ENCODE measurements at places on chromosomes 3 and 15. TPM values are rescaled to one million over a fixed set of nuclear protein-coding genes. Genes with fewer than 3 reads are reported as not detected.

AP3B2 gene
- total RNA-seq = 1.7 TPM

GPR15 gene
- total RNA-seq = 1.5 TPM

RGMA gene
- total RNA-seq = 74.7 TPM

IGSF10 gene
- total RNA-seq = 0.92 TPM

TMEM158 gene
- total RNA-seq = 1.8 TPM

FRMD5 gene
- not detected for total RNA-seq

GUCA1C gene
- total RNA-seq = not detected

PRR20G gene
- total RNA-seq = not detected

DNA sequence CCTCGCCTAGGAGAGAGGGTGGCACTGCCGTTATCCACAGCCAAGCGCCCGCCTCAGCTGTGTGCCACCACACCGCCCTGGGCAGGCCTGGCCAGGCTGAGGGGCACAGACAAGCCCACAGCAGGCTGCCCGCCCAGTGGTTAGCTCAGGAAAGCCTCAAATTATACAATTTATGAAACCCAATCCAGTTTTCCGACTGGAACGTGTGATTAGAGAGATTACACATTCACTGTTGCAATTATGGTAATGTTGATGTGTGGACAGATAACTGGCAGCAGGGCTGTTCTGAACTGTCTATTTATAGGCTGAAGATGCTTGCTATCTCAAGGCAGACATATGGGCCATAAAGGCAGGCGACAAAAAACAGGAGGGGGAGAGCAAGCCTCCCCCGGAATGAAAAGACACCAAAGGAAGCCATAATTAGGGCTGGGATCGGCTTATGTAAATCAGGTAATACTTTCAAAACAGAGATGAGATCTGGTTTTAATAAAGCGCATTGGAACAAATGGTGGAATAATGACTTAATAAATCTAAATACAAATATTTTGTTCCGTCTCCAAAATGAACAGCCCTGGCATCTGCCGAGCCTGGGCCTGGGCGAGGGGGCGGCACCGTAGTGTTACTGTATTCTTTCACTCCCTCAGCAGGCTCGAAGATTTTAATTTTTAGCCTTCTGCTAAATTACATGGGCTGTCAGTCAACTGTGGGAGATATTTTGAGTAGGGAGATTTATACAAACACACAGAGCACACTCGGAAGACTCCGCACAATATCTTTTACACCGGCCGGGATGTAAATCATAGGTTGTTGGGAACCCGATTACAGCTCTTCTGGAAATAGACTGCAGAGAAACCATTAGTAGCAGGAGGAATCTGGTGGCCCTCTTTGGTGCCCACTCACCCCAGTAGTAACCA is 103.1 kb upstream of the TLE3 start:
- DNase-seq = no peak
- H3K27me3 ChIP-seq = no peaks in the 10 kb centered on the region
- no peaks in the 10 kb centered on the region for H3K36me3 ChIP-seq
- H3K27ac ChIP-seq = peak overlapping the region; percentile 32

DNA sequence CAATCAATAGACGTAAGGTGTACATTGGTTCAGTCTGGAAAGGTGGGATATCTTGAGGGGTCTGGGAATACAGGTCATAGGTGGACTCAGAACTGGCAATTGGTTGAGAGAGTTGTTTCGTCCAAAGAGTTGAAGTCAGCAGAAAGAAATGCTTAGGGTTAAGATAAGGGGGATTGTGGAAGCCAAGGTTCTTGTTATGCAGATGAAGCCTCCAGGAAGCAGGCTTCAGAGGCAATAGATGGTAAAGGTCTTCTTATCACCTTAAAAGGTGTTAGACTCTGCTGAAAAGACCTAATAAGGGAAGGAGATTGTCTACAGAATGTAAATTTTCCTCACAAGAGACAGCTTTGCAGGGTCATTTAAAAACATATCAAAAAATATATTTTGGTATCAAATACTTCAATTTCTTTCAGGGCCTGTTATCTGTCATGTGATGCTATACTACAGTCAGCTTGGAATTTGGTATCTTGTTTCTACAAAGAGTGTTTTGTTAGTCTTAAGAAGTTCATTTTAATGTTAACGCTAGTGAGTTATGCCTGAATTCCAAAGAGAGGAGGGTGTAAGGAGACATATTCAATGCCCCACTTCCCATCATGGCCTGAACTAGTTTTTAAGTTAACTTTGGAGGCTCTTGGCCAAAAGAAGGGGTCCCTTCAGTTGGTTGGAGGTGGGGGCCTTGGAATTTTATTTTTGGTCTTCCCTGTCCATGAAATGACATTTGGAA is 378.2 kb upstream of the ROBO2 start:
- no peaks in the 10 kb centered on the region for H3K4me1 ChIP-seq
- H3K27ac ChIP-seq = no peak overlapping the region
- no peak overlapping the region for H3K4me3 ChIP-seq
- DNase-seq = no peak

DNA sequence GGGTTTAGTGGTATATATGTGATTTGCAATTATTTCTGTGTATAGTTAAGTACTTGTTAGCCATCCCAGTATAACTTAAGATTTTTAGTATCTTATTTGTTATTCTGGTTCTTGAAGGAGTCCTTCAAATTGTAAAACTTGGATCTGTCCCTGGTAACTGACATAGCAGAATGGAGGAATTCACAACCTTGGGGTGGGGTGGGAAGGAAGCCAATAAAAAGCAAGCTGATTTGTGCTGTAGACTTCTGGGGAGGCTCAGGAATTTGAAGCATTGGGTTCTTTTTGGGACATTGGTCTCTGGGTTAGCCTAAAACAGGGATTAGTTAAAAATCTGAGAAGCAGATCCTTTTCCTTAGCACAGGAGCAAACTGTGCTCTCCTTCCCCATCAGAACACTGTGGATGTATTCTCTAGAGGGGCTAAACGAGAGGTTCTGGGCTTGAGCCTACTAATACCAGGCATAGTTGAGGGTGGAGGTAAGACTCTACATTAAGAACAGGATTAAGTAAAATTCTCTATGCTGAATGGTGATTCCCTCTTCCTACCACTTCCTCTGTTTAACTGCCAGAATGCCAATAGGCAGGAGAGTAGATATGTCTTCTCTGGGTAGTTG is 42.2 kb downstream of the GMPS start:
- H3K36me3 ChIP-seq = peaks cover 90% of the 10 kb centered on the region
- no peaks in the 10 kb centered on the region for H3K4me1 ChIP-seq
- H3K27ac ChIP-seq = no peak overlapping the region
- H3K27me3 ChIP-seq = no peaks in the 10 kb centered on the region
- DNase-seq = no peak

GRCh38 chr3:127774647-127775046 is 47.7 kb downstream of the MGLL start:
- no peaks in the 10 kb centered on the region for H3K36me3 ChIP-seq
- no peak for DNase-seq
- no peak overlapping the region for H3K27ac ChIP-seq
- no peaks in the 10 kb centered on the region for H3K27me3 ChIP-seq
- no peak overlapping the region for H3K4me3 ChIP-seq

DNA sequence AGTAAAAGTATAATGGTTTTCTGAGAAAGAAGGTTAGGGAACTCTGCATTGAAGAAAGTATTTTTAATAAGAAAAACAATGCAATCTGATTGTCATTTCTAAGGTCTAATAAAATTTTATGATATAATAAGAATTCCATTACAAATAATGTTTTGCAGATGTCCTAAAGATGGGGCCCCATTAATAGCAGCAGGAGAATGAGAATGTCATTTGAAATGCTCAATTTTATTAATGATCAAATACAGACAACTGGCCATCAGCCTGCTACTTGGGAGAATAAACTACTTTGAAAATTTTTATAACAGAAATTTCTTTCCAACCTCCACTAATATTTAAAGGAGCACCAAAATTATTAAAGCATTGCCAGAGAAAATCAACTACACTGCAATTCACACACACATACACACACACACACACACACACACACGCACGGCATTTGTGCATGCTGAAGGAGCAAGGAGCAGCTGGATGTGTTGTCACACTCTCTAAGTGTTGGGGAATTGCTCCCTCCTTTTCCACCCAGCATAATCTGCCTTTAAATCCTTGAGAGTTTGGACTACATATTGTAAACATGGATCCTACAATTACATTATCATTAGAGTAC is 109.5 kb downstream of the THRB start:
- H3K27ac ChIP-seq = no peak overlapping the region
- H3K27me3 ChIP-seq = no peaks in the 10 kb centered on the region
- H3K36me3 ChIP-seq = no peaks in the 10 kb centered on the region
- DNase-seq = no peak
- peaks cover 27% of the 10 kb centered on the region for H3K4me1 ChIP-seq

GRCh38 chr15:91271565-91272153 is 171.6 kb downstream of the SV2B start:
- no peak overlapping the region for H3K27ac ChIP-seq
- no peak for DNase-seq
- no peaks in the 10 kb centered on the region for H3K27me3 ChIP-seq
- no peaks in the 10 kb centered on the region for H3K36me3 ChIP-seq

GRCh38 chr3:128449111-128449638 is 17.5 kb downstream of the DNAJB8 start:
- H3K27me3 ChIP-seq = no peaks in the 10 kb centered on the region
- no peaks in the 10 kb centered on the region for H3K36me3 ChIP-seq
- DNase-seq = no peak
- no peak overlapping the region for H3K4me3 ChIP-seq
- no peaks in the 10 kb centered on the region for H3K4me1 ChIP-seq

- no peak for DNase-seq
- H3K27me3 ChIP-seq = no peaks in the 10 kb centered on the region
- no peak overlapping the region for H3K27ac ChIP-seq
- H3K36me3 ChIP-seq = no peaks in the 10 kb centered on the region
- no peak overlapping the region for H3K4me3 ChIP-seq
- H3K4me1 ChIP-seq = no peaks in the 10 kb centered on the region
These were observed 210.9 kb upstream of the LYSMD4 start for GRCh38 chr15:99944131-99944530.

GRCh38 chr3:146581080-146581601 is 24.0 kb downstream of the PLSCR5 start:
- no peaks in the 10 kb centered on the region for H3K36me3 ChIP-seq
- H3K4me3 ChIP-seq = no peak overlapping the region
- no peak for DNase-seq
- H3K27ac ChIP-seq = no peak overlapping the region

- H3K4me1 ChIP-seq = no peaks in the 10 kb centered on the region
- no peak for DNase-seq
- H3K4me3 ChIP-seq = no peak overlapping the region
- no peaks in the 10 kb centered on the region for H3K36me3 ChIP-seq
These were observed 775.8 kb downstream of the ZPLD1 start for GRCh38 chr3:103210583-103210982.

DNA sequence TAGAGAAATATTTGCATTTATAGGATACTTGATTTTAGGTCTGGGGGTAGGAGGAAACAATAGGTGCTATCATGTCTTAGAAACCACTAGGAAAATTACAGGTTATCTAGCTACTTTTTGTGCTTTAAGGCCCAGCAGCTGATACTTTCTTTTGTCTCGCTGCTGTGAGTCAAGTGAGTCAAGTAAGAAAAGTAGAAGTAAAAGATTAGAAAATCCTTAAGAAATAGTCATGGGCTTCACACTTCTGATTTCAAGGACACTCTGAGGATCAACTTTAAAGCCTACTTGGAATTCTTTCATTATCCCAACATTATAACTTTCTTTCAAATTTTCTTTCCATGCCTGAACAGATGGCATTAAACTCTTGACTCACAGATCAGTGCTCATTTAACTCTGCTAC is 95.2 kb upstream of the RBMS3 start:
- H3K36me3 ChIP-seq = no peaks in the 10 kb centered on the region
- no peaks in the 10 kb centered on the region for H3K27me3 ChIP-seq
- no peak overlapping the region for H3K27ac ChIP-seq

DNA sequence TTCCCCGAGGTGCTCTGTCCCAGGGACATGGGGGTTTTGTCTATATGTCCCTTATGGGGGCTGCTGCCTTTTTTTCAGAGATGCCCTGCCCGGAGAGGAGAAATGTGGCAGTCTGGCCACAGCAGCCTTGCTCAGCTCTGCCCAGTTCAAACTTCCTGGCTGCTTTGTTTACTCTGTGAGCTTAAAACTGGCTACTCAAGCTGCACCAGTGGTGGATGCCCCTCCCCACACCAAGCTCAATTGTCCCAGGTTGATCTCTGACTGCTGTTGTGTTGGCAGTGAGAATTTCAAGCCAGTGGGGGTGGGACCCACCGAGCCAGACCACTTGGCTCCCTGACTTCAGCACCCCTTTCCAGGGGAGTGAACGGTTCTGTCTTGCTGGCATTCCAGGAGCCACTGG is 188.9 kb downstream of the STXBP5L start:
- H3K27ac ChIP-seq = no peak overlapping the region
- no peaks in the 10 kb centered on the region for H3K27me3 ChIP-seq
- DNase-seq = no peak
- no peaks in the 10 kb centered on the region for H3K4me1 ChIP-seq
- H3K4me3 ChIP-seq = no peak overlapping the region

- H3K36me3 ChIP-seq = no peaks in the 10 kb centered on the region
- no peak overlapping the region for H3K4me3 ChIP-seq
- H3K27ac ChIP-seq = no peak overlapping the region
- H3K4me1 ChIP-seq = peaks cover 2% of the 10 kb centered on the region
These were observed 502.6 kb upstream of the CBLB start for GRCh38 chr3:106371221-106371970.

DNA sequence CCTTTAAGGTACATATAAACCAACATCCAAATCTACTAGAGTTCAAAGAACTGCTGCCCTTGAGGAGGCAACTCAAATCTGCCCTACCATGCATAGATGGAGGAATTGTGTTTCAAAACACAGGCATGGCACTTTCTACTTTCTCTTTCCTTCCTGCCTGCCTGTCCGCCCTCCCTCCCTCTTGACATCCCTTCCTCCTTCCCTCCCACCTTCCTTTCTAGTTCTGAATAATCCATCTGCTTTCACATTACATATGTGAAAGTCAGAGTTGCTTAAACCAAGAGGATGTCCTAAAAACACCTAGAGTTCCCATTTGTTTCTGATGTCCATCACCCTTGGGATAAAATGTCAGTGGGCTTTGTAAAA is 537.6 kb downstream of the FOXP1 start:
- no peaks in the 10 kb centered on the region for H3K27me3 ChIP-seq
- no peak overlapping the region for H3K4me3 ChIP-seq
- DNase-seq = no peak

- H3K27me3 ChIP-seq = no peaks in the 10 kb centered on the region
- no peaks in the 10 kb centered on the region for H3K36me3 ChIP-seq
- H3K4me3 ChIP-seq = no peak overlapping the region
These were observed 70.8 kb downstream of the ABTB1 start for GRCh38 chr3:127743351-127744252.

DNA sequence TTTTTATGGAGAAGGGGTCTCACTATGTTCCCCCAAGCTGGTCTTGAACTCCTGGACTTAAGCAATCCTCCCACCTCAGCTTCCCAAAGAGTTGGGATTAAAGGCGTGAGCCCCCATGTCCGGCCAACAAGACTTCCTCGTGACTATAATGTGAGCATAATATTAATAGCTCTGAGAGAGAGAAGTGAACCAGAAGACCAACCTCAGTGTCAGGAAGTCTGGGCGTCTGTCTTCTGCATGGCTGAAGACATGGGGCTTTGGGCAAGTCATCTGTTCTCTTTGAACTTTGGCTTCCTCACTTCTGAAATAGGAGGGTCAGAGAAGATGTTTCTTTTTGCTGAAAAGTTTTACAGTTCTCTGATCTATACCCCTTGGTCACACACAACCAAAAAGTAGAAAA is 92.1 kb downstream of the SLC49A4 start:
- H3K4me3 ChIP-seq = no peak overlapping the region
- H3K4me1 ChIP-seq = no peaks in the 10 kb centered on the region
- no peaks in the 10 kb centered on the region for H3K36me3 ChIP-seq
- H3K27ac ChIP-seq = no peak overlapping the region
- H3K27me3 ChIP-seq = no peaks in the 10 kb centered on the region

Data from esophagus squamous epithelium (tissue), 5 donors.